Muscle of arm (tissue), 14 donors: ENCODE measurements at places on chromosomes 12 and 14. TPM values are rescaled to one million over a fixed set of nuclear protein-coding genes. Genes with fewer than 3 reads are reported as not detected.

The CCDC197 gene
- polyA plus RNA-seq: not detected

The C3AR1 gene
- 5.8 TPM for polyA plus RNA-seq

The LAG3 gene
- 0.52 TPM for polyA plus RNA-seq

The OR6C70 gene
- polyA plus RNA-seq: not detected
